ENCODE measurements at places on chromosomes 3 and 15.

DNA sequence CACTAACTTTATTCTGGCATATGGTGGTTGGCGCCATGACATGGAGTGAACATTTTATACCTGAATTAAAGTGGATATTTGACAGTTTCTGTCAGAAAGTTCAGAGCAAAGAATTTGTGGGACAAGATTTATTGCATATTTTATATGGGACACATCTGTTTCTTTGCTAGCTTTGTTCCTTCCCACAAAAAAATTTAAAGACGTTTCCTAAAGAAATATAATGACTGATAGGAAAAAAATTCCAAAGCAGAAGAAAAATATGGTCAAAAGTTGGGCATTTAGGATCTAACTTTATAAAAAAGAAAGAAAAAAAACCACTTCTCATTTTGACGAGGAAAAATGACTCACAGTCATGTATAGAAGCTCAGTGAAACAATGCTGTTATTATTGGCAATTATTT lies 101.6 kb downstream of the GREM1 start:
- no peak for DNase-seq

DNA sequence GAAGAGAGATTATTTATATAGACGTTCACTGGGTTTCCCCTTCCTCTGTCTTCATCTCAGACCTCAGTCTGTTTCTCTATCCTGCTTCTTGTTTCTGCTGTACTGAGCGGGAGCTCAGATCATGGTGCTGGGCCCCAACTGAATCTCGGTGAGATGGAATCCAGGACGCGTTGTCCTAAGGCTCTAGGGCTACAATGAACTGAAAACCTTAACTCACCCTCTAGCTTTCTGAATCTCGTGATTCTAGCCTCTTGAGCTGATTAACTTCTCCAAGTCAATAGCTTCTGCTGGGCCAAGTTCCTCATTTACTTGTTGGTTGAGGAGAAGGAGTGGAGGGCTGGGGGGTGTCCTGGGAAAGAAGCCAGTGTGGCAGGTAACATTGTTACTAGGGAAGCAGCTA lies 32.7 kb upstream of the MAP3K13 start:
- no peak for DNase-seq

- no peak for DNase-seq
These were observed 103.0 kb upstream of the ARHGEF26 start for GRCh38 chr3:154018100-154018696.

DNA sequence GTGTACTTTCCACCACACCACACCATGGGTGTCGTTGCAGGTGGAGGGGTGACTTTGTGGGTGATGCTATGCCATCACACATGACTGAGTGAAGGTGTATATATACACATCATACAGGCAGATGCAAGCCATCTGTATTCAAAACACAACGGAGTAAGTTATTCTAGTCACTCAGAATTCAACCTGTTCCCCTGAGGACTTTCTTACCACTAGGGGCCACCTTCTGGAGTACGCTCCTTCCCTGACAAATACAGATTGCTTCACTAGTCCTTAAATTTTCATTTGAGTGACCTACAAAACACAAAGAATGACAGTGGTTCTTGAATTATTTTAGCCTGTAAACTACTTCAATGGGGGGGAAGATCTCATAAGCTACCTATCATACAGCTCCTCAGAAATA lies 52.8 kb upstream of the NTRK3 start:
- DNase-seq = no peak

DNA sequence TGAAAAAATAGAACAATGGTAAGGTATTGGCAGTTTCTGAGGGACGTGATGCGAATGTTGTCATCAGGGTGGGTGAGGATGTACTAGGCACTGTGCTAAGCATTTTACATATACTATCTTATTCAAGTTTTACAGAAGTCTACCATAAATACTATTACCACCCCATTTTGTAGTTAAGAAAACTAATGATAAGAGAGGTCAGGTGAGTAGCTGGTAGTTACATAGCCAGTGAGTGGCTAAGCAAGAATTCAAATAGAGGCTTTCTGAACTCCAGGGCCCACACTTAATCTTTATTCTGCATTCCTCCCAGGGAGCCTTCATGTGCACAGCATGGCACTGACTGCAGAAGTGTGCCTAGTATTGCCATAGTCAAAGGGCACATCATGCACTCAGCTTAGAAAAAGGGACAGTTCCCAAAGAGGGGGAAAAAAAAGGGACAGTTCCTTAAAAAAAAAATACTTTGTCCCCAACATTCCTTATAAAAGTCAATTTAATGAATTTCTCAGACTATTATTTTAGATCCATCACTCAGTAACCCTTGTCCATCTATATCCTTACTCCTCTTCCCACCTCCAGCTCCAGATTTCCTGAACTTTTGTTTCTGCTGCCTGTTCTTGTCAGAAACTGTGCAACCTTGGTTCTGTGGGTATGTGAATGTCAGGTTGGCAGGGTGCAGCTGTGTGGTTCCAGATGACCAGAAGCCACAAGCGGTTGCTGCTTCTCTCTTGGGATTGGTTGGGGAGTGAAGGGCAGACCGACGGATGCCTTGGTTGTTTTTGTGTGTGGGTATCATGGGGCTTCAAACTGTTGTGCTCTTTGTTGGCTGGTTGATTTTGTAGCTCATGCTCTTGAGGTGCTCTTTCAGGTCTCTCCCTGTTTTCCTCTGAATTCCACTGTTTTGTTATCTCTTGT lies 8.3 kb downstream of the MAPKBP1 start:
- DNase-seq = no peak

DNA sequence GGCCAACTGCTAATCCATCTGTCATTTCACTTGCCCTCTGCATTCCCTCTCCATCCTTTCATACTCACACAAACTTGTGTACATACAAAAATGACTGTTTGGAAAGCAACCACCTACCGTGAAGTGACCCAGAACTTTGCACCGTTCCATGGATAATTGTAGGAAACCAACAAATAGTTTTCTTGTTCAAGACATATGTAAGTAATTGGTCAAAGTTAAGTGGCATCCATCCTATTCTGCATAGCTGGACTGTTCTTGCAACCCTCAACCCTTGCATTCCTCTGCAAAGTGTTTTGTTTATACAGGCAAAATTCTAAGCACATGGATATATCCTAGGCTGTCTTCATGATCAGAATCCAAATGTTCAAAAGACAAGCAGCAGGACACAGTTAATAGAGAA lies 592.5 kb downstream of the MECOM start:
- DNase-seq = no peak

GRCh38 chr3:12318758-12319621 lies 30.1 kb downstream of the PPARG start:
- no peak for DNase-seq

GRCh38 chr15:66744610-66745279 lies 42.7 kb downstream of the SMAD6 start:
- DNase-seq = no peak

GRCh38 chr3:53998980-53999379 lies 107.3 kb upstream of the SELENOK start:
- no peak for DNase-seq

- no peak for DNase-seq
These were observed 29.5 kb upstream of the NRROS start for GRCh38 chr3:196609805-196610515.

- DNase-seq = no peak
These were observed 86.1 kb downstream of the TJP1 start for GRCh38 chr15:29736012-29736743.

- no peak for DNase-seq
These were observed 33.3 kb upstream of the HACD2 start for GRCh38 chr3:123618076-123618708.

- no peak for DNase-seq
These were observed 117.6 kb downstream of the FEZF2 start for GRCh38 chr3:62255758-62256157.

DNA sequence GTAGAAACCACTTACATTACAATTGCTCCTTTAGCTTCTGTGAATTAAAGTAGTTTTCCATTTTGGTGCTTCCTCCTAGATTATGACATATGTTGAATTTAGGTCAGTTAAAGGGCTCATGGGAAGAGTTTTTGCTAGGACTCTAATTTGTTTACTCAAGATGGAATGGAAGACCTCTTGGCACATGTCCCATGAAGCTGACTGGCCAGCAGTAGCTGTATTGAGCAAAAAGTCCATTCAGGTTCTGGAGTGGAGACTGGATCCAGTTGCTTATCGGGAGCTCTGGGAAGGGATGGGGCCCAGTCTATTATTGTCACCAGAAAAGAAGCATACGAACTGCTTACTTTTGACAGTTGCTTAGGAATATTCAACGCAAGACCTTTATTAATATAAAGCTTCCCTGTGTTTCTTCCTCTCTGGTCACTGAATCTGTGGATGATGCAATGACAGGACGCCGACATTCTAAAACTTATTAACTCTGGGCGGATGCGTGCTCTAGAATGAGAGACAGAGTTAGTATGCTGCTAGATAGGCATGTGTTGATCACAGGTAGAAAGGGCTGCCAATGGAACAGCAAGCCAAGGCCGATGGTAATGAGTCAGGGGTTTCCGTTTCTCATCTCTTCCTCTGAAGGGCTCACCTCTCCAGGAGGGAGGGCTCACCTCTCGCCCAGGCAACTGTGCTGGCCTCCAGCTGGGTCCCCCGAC lies 155.8 kb downstream of the NR1D2 start:
- DNase-seq = no peak

DNA sequence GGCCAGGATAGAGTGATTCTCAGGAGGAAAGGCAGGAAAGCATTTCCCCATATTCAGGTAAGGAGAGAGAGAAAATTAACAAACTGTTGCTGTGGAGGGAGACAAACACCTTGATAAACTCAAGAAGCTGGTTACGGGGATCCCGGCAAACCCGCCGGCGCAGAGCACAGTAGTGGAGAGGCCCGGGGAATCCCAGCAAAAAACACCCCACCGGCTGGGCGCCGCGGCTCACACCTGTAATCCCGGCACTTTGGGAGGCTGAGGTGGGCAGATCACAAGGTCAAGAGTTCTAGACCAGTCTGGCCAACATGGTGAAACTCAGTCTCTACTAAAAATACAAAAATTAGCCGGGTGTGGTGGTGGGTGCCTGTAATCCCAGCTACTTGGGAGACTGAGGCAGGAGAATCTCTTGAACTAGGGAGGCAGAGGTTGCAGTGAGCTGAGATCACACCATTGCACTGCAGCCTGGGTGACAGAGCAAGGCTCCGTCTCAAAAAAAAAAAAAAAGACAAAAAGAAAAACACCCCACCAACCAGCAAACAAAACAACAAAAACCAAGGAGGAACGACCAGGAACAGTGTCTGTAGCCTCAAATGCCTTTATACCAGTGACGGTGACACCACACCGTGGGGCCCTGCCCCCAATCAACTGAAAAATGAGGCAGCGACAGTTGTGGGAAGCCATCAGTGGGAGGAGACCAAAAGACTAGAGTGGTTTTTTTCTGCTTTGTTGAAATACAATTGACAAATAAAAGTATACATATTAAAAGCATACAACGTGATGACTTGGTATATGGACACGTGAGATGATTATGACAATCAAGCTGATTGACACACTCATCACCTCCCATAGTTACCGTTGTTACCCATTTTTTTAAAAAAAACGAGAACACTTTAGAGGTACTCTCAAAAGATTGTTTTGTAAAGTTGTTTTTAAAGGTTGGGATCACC lies 40.2 kb upstream of the IDH2 start:
- no peak for DNase-seq

- no peak for DNase-seq
These were observed 58.6 kb upstream of the CCDC80 start for GRCh38 chr3:112699436-112699978.

GRCh38 chr15:40345867-40346578 lies 4.8 kb upstream of the PHGR1 start:
- no peak for DNase-seq

GRCh38 chr3:150890295-150890694 lies 14.9 kb downstream of the MINDY4B start:
- no peak for DNase-seq

- DNase-seq = no peak
These were observed 158.8 kb downstream of the CLSTN2 start for GRCh38 chr3:140093742-140094141.

DNA sequence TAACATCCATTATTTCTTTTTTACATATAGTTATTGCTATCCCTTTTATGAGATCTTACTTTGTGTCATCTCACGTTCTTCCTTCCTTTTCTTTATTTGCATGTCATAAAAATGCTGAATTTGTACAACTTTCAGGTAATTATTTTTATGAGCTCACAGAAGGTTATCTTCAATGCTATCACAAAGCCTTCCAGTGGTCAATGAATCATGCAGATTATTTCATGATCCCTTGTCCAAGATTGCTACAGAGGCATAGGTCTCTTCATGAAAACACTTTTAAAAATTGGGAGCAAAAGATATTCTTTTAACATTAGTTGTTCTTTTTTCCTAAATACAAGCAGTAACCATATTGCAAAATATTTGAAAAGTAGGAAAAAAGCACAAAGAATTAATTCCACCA lies 880.1 kb upstream of the NR2F2 start:
- DNase-seq = no peak

GRCh38 chr3:27125821-27126501 lies 243.2 kb downstream of the NEK10 start:
- DNase-seq = no peak

DNA sequence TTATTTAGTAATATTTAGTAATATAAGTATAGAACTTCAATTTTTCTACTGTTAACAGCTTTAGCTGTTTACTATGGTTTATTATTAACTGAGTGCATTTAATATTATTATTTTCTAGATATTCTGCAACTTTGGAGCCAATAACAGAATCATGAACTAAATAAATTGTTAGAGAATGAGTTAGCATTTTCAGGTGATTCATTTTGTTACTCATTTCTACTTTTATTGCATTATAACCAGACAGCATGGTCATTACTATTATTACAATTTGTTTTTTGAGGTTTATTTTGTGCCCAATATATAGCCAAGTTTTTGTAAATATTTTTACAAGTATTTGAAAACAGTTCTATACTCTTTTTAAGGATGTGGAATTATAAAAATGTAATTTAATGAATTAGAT lies 279.6 kb downstream of the SQOR start:
- no peak for DNase-seq

GRCh38 chr3:157499342-157499963 lies 3.8 kb downstream of the VEPH1 start:
- DNase-seq = no peak

- DNase-seq = no peak
These were observed 197.2 kb downstream of the VGLL3 start for GRCh38 chr3:86793786-86794185.

GRCh38 chr3:54772051-54772450 lies 155.8 kb downstream of the LRTM1 start:
- no peak for DNase-seq

- no peak for DNase-seq
These were observed 774.3 kb upstream of the NR2F2 start for GRCh38 chr15:95556225-95556624.

GRCh38 chr3:120147072-120147871 lies 53.0 kb upstream of the GSK3B start:
- DNase-seq = no peak

GRCh38 chr3:116444819-116445310 lies 422 bp downstream of the LSAMP start:
- DNase-seq = no peak

- DNase-seq = no peak
These were observed 57.9 kb downstream of the TRAK1 start for GRCh38 chr3:42148982-42149432.

DNA sequence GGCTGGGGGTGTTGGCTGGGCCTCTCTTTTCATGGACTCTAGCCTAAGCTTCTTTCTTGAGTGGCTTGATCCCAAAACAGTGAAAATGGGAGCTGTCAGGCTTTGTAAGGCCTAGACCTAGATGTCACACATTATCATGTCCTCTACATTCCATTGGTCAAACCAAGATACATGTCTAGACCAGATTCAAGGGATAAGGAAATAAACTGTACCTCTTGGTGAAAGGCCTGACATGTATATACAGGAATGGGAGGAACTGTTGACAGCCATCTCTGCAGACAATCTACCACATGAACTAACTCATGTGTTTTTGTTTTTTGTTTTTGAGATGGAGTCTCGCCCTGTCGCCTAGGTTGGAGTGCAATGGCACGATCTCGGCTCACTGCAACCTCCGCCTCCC lies 11.1 kb upstream of the RPP25 start:
- DNase-seq = no peak

All from SK-N-MC (cell line).